ENCODE measurements at places on chromosomes 4 and X.

- no peak for DNase-seq
These were observed 5.5 kb upstream of the FIP1L1 start for GRCh38 chr4:53371843-53372521.

DNA sequence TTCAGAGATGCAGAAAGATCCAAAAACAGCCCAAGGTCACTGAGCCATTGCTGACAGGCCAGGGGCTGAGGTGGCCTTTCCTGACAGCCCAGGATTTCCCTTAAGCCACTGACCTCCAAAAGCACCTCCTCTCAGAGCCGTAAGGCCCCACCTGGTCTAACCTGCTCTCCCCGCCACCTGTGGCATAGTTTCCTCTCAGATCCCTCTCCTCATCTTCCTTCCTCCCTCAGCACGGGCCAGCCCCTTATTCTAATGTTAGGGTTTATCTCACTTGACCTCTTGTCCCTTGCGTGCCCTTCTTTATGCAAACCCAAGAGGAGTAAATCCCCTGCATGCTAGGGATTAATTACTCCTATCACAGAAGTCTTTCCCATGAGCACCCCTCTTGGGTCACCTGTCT, 113.0 kb downstream of the RBM47 start:
- DNase-seq: no peak

GRCh38 chr4:107837317-107837716, 12.6 kb downstream of the SGMS2 start:
- no peak for DNase-seq

- DNase-seq: no peak
These were observed 20.1 kb downstream of the ZNF185 start for GRCh38 chrX:152917656-152918579.

DNA sequence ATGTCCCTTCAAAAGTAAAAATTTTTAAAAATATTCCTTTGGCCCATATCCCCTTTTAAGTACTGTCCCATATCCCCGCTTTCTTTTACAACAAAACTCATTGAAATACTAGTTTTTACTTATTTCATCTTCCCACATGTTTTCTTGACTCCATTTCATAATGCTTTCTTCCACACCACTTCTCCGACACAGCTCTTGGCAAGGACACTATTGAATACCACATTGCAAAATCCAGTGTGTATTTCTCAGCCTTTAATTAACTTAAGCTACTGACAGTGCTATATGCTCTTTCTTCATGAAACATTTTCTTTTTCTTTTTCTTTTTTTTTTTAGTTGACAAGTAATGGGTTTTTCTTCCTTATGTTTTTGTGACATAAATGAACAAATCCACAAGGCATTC, 28.8 kb downstream of the PRDM8 start:
- DNase-seq: no peak

DNA sequence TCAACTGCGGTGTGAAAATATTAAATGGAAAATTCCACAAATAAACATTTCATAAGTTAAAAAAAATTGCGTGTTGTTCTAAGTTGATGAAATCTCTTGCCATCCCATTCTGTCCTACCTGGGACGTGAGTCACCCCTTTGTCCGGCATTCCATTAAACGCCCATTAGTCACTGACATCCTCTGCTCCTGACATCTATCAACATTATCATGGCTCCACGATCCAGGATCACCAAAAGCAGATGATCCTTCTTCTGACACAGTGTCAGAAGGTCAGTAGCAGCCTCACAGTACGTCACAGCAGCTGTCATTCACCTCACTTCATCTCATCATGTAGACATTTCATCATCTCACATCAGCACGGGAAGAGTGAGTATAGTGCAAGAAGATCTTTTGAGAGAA, 125.7 kb downstream of the ZNF827 start:
- DNase-seq: peak; percentile 60

DNA sequence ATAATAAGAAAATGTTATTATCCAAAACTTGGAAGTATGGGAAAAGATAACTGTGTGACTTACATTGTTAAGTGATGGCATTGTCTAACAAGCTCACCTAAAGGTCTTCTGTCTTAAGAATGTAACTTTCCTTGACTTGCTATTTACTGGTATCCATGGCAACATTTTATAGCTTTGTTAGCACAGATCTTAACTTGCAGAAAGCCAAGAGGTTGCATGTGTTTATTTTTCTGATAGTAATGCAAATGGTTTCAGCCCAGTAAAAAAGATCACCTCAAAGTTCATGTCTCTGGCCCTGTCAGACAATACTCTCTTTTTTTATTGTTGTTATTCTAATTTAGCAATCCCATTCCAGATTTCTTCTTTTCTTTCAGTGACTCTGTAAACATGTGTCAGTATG, 425.3 kb downstream of the SPRY1 start:
- peak; percentile 10 for DNase-seq

- no peak for DNase-seq
These were observed 255.6 kb downstream of the DHX15 start for GRCh38 chr4:24328711-24329110.

DNA sequence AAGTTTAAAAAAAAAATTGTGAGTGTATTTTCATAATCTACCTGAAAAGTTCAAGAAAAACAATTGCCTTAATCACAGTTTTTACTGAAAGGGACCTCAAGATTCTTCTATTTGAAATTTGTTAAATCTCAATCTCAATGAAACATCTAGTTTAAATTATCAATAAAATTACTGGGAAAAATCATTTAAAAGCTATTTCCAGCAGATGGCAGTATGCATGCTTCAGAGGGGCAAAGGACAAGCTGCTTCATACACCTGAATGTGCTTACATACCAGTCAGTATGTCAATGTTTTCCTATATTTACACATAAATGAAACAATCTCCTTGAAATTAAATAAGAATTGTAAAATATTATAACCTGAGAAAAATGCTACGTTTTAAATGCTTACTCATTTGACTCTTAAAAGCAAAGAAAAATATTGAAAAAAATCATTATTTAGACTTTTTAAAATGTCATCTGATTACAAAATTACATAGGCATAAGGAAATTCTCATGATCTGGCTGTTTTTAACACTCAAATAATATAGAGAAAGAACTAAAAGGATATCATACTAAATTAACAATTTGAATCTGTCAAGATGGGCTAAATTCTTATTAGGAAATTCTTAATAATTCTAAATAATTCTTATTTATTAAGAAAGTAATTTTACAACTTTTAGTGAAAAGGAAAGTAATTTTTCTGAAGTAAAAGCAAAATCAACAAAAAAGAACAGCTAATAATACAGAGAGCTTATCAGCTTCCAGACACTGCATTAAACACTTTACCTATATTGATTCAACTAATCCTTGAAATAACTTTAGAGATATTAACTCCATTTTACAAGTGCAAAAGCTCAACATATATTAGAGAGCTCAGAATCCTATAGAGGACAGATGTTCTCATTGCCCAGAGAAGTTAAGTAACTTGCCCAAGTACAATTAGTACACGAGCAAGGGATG, 242.1 kb downstream of the ADAMTS3 start:
- DNase-seq: peak; percentile 25

- DNase-seq: no peak
These were observed 17.8 kb downstream of the ZDHHC9 start for GRCh38 chrX:129825746-129826505.

- no peak for DNase-seq
These were observed 10.3 kb upstream of the AKAP17A start for GRCh38 chrX:1581132-1581531.

DNA sequence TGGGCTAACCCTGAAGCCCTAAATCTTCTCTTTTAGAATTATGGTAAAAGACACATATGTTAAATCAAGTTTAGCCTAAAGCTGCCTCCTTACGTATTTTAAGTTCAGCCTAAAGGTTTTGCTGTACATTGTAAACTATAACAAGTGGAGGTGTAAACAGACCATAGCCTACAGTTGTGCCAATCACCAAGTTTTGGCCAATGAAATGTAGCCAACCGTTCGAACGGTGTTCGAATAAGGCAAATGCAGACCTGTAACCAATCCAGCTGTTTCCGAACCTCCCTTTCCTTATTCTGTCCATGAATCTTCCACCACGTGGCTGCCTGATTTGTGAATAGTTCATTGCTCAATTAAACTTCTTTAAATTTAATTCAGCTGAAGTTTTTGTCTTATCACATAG, 52.1 kb upstream of the TBC1D9 start:
- no peak for DNase-seq

GRCh38 chrX:24207826-24208225, 58.3 kb downstream of the ZFX start:
- no peak for DNase-seq

DNA sequence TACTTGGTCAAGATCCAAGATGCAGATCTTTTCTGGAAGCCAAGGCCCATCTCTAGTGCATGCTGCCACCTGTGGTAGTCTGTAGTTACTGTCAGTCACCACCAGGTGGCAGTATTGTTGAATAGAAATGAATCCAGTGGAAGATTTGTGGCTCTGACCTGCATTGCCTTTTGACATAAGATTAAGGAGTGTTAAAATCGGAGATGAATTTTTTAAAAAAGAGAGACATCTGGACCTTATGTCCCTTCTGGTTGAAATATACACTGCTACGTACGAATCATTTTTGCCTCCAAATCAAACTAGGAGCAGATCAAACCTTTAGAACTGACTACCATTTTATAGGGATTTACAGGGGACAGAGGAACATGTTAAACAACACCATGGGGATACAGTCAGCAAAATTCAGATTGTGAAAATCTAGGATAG, 46.9 kb upstream of the RHOH start:
- DNase-seq: peak; percentile 15

DNA sequence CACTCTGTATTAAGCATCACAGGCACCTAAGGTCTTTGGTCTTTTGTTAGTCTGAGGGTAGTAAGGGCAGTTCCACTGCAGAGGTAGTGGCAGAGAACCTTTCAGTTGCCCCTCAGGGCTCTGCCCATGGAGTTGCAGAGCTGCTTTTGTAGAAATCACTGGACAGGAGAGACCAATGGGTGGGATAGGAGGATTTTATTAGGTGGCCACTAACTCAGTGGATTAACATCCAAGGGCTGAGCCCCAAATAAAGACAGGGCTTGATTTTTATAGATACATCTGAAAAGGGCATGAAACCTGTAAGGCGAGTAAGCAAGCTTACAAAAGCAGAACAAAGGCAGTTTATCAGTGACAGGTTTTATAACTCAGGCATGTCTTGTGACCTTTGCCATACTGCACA, 1035.4 kb downstream of the SH3BGRL start:
- no peak for DNase-seq

GRCh38 chrX:39730662-39731329, 367.0 kb downstream of the BCOR start:
- no peak for DNase-seq

GRCh38 chrX:112197840-112198239, 115.3 kb upstream of the TRPC5 start:
- no peak for DNase-seq

DNA sequence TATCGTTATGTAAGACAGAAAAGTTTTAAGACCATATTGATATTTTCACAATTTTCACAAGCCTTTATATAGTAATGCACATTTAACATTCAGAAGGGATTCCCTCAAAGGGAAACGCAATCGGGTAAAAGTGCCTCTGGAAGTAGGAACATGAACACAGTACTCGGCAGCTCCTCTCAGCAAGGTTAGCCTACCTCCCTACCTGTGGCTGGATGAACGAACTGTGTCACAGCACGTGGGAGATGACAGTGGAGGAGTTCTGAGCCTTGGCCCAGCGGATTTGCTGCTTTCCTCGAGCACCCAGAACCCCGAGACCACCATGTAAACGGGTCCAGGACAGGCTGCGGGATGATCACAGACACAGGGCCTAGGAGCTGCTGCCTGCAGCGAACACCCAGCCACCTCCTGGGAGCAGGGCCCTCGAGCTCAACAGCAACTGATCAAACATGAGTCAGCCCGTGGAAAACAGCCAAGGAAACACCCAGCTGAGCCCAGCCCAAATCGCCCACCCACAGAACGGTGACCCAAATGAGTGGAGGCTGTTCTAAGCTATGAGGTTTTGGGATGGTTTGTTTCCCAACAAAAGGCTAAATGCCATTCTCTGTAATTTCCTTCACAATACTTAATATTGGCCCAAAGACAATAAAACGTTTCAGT, 30.4 kb downstream of the FAT1 start:
- DNase-seq: no peak

- DNase-seq: no peak
These were observed 165.7 kb downstream of the SOWAHB start for GRCh38 chr4:76732246-76732645.

- no peak for DNase-seq
These were observed 12.1 kb upstream of the F9 start for GRCh38 chrX:139518475-139518874.

GRCh38 chr4:85784947-85785346, 310.0 kb downstream of the ARHGAP24 start:
- DNase-seq: no peak

DNA sequence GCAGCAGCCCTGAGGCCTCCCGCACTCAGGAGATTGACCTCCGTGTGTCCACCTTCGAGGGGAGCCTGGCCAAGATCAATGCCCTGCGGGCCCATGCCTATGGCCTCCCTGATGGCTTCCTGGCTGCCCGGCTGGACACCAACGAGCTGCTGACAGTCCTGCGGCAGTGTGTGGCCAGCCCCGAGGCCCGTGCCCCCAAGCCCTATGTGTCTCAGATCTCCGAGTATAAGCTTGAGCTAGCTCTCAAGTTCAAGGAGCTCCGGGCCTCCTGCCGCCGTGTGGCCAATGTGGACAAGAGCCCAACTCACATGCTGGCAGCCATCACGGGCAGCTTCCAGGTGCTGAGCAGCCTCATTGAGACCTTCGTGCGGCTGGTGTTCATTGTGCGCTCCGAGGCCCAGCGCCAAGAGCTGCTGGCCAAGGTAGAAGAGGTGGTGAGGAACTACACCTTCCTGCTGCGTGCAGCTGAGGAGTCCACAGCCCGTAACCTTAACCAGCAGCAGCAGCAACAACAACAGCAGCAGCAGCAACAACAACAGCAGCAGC, 25.5 kb upstream of the PRPS1 start:
- no peak for DNase-seq

- DNase-seq: no peak
These were observed 154.0 kb upstream of the FMR1 start for GRCh38 chrX:147757750-147758149.

- DNase-seq: no peak
These were observed 56.4 kb downstream of the PGRMC1 start for GRCh38 chrX:119292445-119292844.

GRCh38 chrX:113289503-113289902, 448.9 kb upstream of the AMOT start:
- no peak for DNase-seq

- no peak for DNase-seq
These were observed 73.2 kb upstream of the ARMCX2 start for GRCh38 chrX:101732870-101733269.

GRCh38 chr4:55087009-55087912, 38.1 kb downstream of the KDR start:
- no peak for DNase-seq
